Substantia nigra (tissue), 51 donors: ENCODE measurements at places on chromosomes 12 and 14.

DNA sequence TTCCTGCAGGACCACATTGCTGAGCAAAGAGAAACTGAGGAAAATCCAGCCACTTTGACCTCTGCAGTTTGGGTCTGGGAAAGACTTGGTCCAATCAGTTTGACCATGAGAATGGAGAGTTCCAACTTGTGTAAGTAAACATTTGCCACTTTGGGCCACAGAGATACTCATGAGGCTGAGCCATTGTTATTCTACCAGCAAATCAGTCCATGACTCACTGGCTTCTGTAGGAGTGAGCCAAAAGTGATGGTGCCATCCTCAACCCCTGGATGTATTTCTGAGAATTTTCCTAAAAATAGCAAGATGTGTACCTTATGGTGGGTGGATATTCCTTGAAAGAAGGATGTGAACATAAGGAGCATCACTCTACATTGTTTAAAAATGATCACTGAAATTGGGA lies 192.9 kb upstream of the OR4E1 start:
- no peak for DNase-seq

- DNase-seq: no peak
Measured at GRCh38 chr12:130838284-130838950, 633 bp downstream of the STX2 start.

GRCh38 chr12:94762259-94762942 lies 112.0 kb upstream of the TMCC3 start:
- DNase-seq: no peak

- no peak for DNase-seq
Measured at GRCh38 chr12:19485240-19485639, 45.9 kb downstream of the AEBP2 start.

- no peak for DNase-seq
Measured at GRCh38 chr14:92581206-92581605, 67.6 kb downstream of the RIN3 start.

GRCh38 chr14:52244997-52245396 lies 22.5 kb upstream of the PTGDR start:
- DNase-seq: no peak

DNA sequence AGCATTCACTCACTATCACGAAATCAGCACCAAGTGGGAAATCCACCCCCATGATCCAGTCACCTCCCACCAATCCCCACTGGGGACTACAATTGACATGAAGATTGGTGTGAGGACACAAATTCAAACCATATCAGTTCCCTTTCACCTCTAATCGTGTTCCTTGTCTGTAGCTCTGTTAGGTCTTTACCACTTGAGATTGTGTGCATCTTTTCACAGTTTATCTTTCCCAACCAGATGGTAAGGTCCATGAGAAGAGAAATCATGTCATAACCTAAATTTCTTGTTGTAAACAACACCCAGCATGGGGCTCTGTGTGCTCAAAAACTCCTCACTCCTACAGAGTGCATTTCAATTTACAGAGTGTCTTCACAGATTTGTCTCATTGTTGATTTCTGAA lies 27.1 kb upstream of the PCED1B start:
- no peak for DNase-seq

DNA sequence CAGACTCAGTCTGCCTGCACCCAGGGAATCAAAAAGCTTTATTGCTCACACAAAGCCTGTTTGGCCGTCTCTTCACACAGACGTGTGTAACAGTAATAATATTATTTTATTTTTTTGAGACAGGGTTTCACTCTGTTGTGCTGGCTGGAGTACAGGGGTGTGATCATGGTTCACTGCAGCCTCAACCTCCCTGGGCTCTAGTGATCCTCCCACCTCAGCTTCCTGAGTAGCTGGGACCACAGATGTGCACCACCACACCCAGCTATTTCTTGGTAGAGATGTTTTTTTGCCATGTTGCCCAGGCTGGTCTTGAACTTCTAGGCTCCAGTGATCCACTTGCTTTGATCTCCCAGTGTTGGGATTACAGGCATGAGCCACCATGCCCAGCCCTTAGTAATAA lies 88.4 kb upstream of the DCD start:
- no peak for DNase-seq

GRCh38 chr12:41277946-41278267 lies 89.8 kb downstream of the PDZRN4 start:
- DNase-seq: no peak
